ENCODE measurements at places on chromosomes 2 and 18.

DNA sequence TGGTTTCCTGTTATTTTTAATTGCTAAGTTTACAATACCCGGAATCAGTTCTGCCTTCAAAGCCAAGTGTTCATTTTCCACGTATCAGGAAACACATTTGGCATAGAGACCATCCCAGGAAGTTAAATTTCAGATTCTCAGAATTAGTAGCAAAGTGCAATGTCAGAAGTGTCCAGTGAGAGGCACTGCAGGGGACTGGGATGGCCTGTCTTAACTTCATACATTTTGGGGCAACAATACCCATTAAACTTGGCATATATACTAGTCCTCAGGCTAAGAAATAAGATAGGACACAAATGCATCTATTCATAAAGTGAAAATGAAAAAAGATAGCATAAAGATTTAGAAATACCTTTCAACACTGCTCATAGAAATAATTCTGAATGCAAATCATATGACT lies 1.5 kb upstream of the IL1RL2 start:
- DNase-seq = no peak

- no peak for DNase-seq
Measured at GRCh38 chr2:86750240-86750839, 30.2 kb downstream of the RMND5A start.

DNA sequence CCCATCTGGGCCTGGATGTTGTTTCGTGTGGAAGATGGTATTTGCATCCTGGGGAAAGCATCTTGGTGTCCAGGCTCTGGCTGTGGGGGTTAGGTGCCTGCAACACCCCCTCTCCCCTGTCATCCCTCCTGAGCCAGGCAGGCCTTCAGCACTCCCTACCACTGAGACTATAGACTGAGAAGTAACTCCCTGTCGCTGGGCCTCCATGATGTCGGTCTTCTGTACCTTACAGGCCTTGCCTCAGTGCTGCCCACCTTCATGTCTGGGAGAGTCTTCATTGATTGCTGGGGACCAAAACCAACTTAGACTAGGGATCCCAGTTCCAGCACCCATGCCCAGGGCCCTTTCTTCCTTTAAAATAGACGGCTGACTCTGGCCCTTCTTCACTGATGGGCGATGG lies 33.1 kb upstream of the DNMT3A start:
- no peak for DNase-seq

- DNase-seq = no peak
Measured at GRCh38 chr2:224781400-224781799, 65.2 kb upstream of the CCDC195 start.

DNA sequence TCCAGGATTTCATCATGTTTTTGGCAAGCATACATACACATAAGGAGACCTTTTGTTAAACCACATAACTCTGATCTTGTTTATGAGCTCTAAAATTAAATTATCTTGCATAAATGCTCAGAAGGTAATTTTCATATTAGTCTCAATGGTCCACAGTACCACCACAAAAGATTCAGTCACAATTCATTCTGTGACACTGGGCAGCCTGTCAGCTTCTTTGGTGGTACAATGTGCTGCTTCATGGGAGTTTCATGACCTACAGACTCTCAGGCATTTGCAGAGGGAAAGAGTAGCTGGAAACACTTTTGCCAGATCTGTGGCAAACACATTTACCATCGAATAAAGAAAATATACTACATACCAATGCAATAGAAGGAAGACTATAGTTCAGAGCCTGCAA lies 51.3 kb upstream of the ZNF397 start:
- DNase-seq = no peak

DNA sequence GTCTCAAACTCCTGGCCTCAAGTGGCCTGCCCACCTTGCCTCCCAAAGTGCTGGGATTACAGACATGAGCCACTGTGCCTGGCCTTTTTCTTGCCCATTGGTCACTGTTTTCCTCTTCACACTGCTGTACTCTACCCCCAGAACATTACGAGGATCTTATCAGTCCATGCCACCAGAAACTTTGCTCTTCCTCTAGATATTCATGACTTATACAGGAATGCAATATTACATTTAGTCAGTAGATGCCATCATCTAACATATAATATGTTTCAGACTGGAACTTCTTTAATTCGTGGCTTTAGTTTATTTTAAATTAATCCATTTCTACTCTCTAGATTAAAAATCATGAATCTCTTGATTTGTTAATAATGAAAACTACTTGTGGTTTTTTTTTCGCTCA lies 135.5 kb downstream of the COMMD1 start:
- DNase-seq = no peak

GRCh38 chr2:20126040-20126439 lies 74.6 kb upstream of the LAPTM4A start:
- DNase-seq = no peak

GRCh38 chr18:50722311-50722710 lies 97.5 kb downstream of the MRO start:
- DNase-seq = no peak

DNA sequence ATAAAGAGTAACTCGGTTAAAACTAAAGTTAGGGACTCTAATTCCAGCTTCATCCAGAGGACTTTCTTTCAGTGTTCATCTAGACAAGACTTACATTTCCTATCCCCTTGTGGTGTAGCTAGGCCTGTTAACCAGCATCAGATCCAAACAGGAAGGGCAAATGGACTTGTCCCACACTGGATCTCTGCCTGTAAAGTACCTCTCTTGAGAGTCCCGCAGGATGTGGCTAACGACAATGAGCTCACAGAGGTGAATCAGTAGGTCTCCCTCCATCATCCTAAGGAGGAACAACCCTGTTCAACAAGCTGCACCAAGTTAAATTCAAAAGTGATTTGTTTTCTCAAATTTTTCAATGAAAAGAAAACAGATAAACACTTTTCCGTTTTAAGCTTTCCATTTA lies 412.3 kb upstream of the RGPD4 start:
- DNase-seq = no peak

DNA sequence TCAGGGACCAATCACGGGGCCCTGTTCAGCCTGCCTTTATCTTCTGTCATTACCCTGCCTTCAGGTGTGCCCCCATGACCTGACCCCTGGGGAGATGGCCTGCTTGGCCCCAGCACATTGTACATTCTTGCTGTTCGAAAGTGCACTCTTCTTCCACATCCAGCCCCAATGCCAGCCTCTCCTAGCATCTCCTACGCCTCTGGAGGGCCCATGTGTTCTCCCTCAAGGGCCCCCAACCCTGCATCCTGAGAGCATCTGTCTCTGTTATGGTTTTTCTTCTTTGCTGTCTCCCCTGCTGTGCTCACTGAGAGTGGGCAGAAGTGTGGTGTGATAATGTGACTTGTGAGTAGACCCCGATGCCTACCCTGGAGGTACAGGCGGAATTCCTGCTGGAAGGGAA lies 41.5 kb upstream of the OTOS start:
- DNase-seq = no peak

GRCh38 chr18:55539240-55539639 lies 48.8 kb downstream of the TCF4 start:
- no peak for DNase-seq

GRCh38 chr2:10258726-10259125 lies 44.0 kb upstream of the HPCAL1 start:
- no peak for DNase-seq

DNA sequence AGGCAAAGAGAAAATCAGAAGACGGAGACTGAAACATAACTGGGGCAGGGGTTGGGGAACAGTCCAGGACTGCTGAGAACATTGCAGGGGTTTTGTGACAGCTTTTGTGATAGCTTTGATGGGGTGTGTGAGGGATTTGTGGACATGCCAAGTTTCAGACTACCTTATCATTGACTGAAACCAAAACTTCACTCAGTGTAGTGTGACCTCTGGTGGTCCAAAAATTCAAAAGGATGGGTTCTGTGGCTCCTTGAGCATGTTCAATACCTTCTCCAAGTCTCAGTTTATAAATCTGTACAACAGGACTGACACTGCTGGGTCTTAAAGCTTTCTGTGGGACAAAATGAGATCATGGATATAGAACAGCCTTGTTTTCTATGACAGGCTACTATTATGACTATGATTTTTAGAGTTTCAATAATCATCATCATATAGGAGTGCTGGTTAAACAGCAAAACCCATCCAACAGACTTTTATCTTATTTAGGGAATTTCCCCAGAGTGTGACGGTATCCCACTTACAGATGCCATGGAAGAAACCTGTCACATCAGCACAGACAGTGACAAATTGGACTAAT lies 259.2 kb upstream of the SLC14A2 start:
- DNase-seq = no peak

DNA sequence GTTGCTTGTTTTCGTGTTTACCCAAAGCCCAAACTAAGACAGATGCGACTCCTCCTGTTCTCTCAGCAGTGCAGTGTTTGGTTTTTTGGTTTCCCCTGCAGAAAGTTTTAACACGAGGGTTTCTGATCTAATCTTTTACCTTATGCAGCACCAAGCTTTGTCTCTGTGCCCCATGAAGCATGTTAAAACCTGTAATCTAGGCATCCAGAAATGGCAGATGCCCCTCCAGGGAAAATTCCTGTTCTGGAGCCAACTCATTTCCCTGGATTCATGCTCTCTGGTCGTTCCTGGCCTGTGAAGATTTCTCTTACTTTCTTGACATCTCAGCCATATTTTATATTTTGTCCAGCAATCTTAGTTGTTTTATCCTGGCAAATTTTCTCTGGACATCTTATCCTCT lies 91.5 kb downstream of the LTBP1 start:
- DNase-seq = no peak

DNA sequence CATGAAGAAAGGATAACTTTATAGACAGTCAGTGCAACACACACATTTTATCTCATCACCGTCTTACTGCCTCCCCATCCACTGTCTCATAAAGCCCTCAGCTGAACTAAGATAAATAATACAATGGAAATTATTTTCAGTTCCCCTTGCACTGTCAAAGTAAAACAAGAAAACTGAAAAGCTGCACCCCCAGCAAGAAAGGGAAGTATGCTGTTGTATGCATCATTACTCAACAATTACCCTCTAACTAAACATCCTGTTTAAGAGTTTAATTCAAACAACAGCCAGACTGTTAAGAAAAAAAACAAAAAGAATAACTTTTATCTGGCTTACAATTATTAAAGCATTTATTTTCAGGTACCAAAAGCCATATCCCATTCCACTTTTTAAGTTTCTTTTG lies 25.0 kb downstream of the MPPE1 start:
- no peak for DNase-seq

DNA sequence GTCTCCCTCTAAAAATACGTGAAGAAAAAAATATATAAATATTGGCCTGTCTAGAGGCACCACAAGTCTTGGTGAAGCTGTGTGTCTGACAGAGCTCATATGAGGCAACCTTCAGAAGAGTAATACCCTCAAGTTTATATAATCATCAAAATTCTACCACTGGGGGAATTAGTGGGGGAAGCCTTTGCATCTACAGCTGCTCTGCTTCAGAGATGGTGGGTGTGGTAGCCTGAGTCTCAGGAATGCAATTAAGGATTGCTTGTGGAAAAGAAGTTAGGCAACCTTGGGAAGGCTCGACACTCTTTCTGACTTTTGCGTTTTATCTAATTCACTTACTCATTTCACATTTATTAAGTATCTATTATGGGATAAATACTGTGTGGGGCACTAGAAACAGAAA lies 17.4 kb downstream of the TPGS2 start:
- DNase-seq = no peak

GRCh38 chr2:158755310-158756087 lies 39.6 kb upstream of the DAPL1 start:
- no peak for DNase-seq

DNA sequence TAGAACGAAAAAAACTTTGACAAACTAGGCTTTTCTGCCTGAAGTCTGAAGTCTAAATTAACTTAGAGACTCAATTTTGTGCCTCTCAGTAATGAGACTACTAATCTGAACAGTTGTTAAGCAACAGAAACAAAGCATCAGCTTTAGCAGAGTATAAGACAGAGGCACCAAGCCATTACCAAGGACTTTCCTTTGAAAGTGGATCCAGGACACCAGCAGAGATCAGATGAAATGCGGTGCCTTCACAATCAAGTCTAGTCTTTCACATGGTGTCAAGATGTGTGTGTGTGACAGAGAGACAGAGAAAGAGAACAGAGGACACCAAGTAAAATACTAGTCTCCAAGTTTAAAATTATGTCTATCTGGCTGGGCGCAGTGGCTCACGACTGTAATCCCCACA lies 1502.9 kb downstream of the LRP1B start:
- no peak for DNase-seq

GRCh38 chr2:232750135-232750671 lies 26.2 kb downstream of the KCNJ13 start:
- no peak for DNase-seq

DNA sequence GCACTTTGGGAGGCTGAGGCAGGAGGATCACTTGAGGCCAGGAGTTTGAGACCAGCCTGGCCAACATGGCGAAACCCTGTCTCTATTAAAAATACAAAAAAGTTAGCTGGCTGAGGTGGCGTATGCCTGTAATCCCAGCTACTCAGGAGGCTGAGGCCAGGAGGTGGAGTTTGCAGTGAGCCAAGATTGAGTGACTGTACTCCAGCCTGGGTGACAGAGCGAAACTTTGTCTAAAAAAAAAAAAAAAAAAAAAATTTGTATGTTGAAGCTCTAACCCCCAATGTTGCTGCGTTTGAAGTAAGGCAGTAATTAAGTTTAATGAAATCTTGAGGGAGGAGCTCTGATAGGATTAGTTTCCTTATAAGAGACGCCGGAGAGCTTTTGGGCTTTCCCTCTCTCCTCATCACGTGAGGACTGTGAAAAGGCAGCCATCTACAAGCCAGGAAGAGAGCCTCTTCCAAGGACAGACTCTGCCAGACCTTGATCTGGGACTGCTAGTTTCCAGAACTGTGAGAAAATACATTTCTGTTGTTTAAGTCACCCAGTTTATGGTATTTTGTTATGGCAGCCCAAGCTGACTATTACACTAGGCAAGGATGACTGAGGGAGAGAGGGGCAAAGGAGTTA lies 11.5 kb upstream of the PNPT1 start:
- no peak for DNase-seq

- no peak for DNase-seq
Measured at GRCh38 chr2:81196383-81196851, 891.9 kb upstream of the LRRTM1 start.

GRCh38 chr2:203802342-203803052 lies 65.1 kb upstream of the CTLA4 start:
- no peak for DNase-seq

DNA sequence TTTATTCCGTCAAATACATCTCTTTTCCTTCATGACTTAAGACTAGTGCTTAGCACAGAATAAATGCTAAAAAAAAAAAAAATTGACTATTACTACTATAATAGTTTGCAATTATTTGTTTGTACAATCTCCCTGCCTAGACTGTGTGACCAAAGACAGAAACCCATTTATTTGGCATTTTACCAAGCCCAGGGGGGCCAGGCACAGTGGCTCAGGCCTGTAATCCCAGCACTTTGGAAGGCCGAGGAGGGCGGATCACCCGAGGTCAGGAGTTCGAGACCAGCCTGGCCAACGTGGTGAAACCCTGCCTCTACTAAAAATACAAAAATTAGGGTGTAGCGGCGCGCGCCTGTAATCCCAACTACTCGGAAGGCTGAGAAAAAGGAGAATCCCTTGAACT lies 1.4 kb downstream of the ASB3 start:
- no peak for DNase-seq

DNA sequence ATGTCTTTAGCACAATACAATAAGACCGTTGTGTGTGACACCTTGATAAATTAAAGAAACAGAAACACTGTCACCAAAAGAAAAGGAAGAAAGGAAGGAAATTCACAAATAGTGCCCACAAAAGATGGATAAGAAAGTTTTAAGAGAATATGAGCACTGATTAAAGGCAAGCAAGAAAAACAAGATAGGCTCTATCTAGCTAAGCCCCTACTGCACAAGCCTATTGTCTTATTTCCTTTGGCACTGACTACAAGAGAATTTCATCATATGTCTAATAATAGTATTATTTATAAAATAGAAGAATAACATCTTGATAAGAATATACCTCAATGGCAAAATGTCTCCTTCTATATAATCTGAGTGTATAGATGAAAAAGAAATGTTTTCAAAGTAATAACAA lies 335.7 kb downstream of the NCKAP5 start:
- DNase-seq = no peak

All from CD4-positive, alpha-beta T cell treated with Interleukin-1 beta for 1 hour (primary cell).